Activated CD4-positive, alpha-beta memory T cell treated with anti-CD3 and anti-CD28 coated beads, Interleukin-2, amount 10 ng/mL, durations not matched to agents 7 days and 5 days (primary cell): ENCODE measurements at places on chromosomes 1 and 21. TPM values are rescaled to one million over a fixed set of nuclear protein-coding genes. Genes with fewer than 3 reads are reported as not detected.

Gene CDC14A
- total RNA-seq: 44.9 TPM

Gene KRTCAP2
- 224 TPM for total RNA-seq

Gene UBXN10
- 1.7 TPM for total RNA-seq

- H3K4me3 ChIP-seq: no peak overlapping the region
- DNase-seq: no peak
Measured at GRCh38 chr1:8506995-8507615, 189.2 kb downstream of the SLC45A1 start.

- peaks cover 39% of the 10 kb centered on the region for H3K36me3 ChIP-seq
- H3K27ac ChIP-seq: no peak overlapping the region
- no peak for DNase-seq
- H3K4me3 ChIP-seq: no peak overlapping the region
- peaks cover 58% of the 10 kb centered on the region for H3K4me1 ChIP-seq
Measured at GRCh38 chr1:160658162-160658813, 11.4 kb upstream of the SLAMF1 start.

DNA sequence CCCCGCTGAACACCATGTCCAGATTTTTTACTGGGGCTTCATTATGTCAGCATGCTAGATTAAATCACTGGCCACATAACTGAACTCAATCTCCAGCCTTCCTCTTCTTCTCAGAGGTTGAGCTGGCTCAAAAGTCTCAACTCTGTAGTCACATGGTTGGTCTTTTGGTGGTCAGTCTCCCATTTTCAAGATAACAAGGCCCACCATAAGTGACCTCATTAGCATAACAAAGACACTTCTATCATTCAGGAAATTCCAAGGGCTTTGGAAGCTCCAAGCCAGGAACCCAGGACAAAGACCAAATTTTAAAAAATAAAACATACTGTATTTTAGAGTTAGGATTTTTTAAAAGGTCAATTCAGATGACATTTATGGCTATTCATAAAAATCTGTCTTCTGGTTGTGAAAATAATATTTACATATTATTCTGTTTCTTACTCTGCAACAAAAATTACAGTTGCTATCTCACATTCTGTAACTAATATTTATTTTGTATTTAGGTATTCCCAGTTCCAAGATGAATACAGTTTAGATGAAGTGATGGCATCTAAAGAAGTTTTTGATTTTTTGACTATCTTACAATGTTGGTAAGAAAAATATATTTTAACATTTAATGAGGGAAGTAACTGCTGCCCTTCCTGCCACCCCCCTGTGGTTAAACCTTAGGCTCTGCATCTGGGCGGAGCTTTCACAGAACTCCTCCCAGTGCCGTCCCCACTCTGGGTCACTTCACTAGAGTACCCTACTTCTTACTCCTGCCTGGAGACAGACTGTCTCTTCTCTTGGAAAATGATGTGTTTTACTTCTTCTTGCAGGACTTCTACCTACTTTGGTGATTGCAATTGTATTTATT, 49.3 kb downstream of the SCP2 start:
- H3K27me3 ChIP-seq: no peaks in the 10 kb centered on the region
- H3K4me3 ChIP-seq: no peak overlapping the region
- DNase-seq: no peak

GRCh38 chr1:47984175-47984789, 12.9 kb downstream of the TRABD2B start:
- H3K4me3 ChIP-seq: no peak overlapping the region
- DNase-seq: no peak
- H3K4me1 ChIP-seq: no peaks in the 10 kb centered on the region
- H3K36me3 ChIP-seq: no peaks in the 10 kb centered on the region
- no peak overlapping the region for H3K27ac ChIP-seq
- H3K27me3 ChIP-seq: peaks cover 42% of the 10 kb centered on the region

DNA sequence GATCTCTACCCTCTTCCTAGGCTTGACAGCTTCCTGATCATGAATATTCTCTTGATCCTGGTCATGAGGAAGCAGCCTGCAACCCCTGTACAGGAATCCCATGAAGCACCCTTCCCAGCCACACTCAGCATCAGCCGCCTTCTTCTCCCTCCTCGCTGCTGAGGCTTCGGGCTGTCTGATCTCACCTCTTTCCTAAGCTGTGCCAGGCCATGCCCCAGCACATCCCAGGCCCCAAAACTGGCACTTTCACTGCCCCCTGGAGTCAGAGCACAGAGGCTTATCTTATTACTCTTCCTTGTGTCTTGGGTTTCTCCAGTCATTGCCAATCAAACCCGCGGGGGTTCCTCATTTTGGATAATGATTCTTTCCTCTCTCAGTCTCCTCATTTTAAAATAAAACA, 259.5 kb downstream of the RGS7 start:
- H3K27me3 ChIP-seq: no peaks in the 10 kb centered on the region
- no peak overlapping the region for H3K4me3 ChIP-seq
- H3K27ac ChIP-seq: no peak overlapping the region

GRCh38 chr1:197198911-197199310, 52.4 kb upstream of the ASPM start:
- no peak overlapping the region for H3K4me3 ChIP-seq
- no peak for DNase-seq
- H3K4me1 ChIP-seq: peaks cover 64% of the 10 kb centered on the region
- no peak overlapping the region for H3K27ac ChIP-seq
- H3K27me3 ChIP-seq: no peaks in the 10 kb centered on the region
- H3K36me3 ChIP-seq: peaks cover 18% of the 10 kb centered on the region

DNA sequence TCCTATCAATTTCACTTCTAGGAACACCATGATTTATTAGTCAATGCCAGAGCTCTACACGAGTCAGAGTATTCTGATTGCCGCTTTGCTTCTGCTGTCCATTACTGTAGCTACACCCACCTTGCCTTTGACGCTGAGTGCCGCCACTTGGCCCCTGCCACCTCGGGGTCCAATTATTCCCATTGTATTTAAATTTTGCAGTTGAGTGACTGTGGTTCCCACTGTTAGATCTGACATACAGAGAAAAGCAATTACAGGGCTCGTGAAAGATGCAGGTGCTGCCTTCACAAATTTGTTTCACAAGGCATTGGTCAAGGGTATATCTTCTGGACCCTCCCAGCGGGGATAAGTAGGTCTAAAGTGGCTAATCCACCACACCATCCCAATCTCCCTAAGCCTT, 428.9 kb downstream of the SIPA1L2 start:
- H3K36me3 ChIP-seq: no peaks in the 10 kb centered on the region
- no peaks in the 10 kb centered on the region for H3K4me1 ChIP-seq
- DNase-seq: no peak
- no peak overlapping the region for H3K27ac ChIP-seq
- no peak overlapping the region for H3K4me3 ChIP-seq
- H3K27me3 ChIP-seq: no peaks in the 10 kb centered on the region

DNA sequence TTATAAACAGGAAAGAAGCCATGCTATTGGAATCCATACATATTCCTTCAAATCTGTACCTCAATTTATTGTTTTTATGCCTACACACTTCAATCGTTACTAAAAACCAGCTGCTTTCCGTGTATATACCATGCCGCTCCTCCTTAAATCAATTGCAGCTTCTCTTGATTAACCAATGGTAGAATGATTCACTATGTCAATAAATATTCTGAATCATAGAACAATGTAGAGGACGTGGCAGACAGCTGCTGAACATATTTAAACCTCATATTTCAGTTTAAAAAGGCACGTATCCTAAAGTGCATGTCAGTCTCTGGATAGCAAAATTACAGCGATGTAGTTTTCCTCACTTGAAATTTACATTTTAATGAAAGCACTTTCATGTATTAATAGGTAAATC, 100.4 kb downstream of the MRPL39 start:
- peaks cover 43% of the 10 kb centered on the region for H3K4me1 ChIP-seq
- no peak overlapping the region for H3K4me3 ChIP-seq
- no peak for DNase-seq
- peaks cover 9% of the 10 kb centered on the region for H3K36me3 ChIP-seq
- no peak overlapping the region for H3K27ac ChIP-seq

- no peaks in the 10 kb centered on the region for H3K27me3 ChIP-seq
- H3K27ac ChIP-seq: no peak overlapping the region
- no peak overlapping the region for H3K4me3 ChIP-seq
- H3K36me3 ChIP-seq: no peaks in the 10 kb centered on the region
Measured at GRCh38 chr1:192284927-192285326, 31.9 kb upstream of the RGS21 start.

DNA sequence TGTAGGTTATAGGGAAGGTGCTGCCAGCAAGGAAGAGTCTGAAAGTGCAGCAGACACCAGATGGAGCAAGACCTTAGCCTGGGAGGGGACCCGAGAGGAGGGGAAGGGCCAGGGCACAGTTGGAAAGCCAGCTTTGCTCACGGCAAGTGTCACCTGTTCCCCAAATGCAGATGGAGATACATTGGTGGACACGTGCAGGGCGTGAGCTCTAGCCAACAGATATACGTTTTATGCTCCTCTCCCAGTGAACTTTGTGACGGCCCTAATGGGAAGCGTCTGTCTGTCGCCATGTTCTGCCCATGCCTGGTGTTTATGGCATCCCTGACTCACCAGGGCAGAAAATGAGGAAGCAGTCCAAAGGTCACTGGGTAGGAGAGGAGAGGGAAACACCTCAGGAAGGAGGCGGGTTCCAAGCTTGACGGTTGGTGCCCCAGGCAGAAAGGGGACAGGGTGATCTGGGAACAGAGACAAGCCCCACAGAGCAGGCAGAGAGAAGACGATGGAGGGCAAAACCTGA, 7.6 kb downstream of the GPA33 start:
- H3K4me3 ChIP-seq: no peak overlapping the region
- no peak overlapping the region for H3K27ac ChIP-seq
- DNase-seq: no peak
- H3K4me1 ChIP-seq: no peaks in the 10 kb centered on the region
- H3K27me3 ChIP-seq: peaks cover 9% of the 10 kb centered on the region

- H3K36me3 ChIP-seq: peaks cover 3% of the 10 kb centered on the region
- DNase-seq: no peak
- no peak overlapping the region for H3K4me3 ChIP-seq
- no peaks in the 10 kb centered on the region for H3K27me3 ChIP-seq
Measured at GRCh38 chr1:58539553-58539952, 7.0 kb downstream of the OMA1 start.

DNA sequence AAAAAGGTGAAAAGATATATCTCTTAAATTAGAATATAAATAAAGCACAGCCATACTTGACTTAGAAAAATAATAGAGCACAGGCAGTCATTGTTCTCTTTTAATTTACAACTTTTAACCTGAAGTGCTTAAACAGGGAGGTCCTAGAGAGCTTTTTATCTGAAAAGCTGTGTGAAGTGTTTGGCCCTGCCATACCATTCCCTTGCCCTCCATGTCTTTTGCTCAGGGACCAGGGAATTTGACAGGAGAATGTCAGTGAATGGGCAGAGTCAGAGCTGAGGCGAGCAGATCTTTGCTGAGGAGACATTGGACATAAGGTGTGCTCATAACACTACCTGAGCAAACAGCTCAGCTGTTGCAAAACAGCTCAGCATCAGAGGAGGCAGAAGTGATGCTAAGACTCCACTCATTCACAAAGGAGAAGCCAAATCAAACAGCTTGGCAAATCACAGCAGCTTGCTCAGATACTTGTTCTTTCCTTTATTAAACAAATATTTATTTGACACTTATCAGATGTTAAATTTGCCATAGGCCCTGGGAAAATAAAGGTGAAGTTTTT, 14.9 kb upstream of the MGST3 start:
- no peaks in the 10 kb centered on the region for H3K36me3 ChIP-seq
- H3K4me1 ChIP-seq: no peaks in the 10 kb centered on the region
- no peak overlapping the region for H3K4me3 ChIP-seq
- no peak overlapping the region for H3K27ac ChIP-seq

GRCh38 chr1:192654591-192655251, 18.8 kb downstream of the RGS13 start:
- H3K36me3 ChIP-seq: no peaks in the 10 kb centered on the region
- H3K4me1 ChIP-seq: peaks cover 4% of the 10 kb centered on the region
- H3K27me3 ChIP-seq: peaks cover 5% of the 10 kb centered on the region
- no peak overlapping the region for H3K27ac ChIP-seq

DNA sequence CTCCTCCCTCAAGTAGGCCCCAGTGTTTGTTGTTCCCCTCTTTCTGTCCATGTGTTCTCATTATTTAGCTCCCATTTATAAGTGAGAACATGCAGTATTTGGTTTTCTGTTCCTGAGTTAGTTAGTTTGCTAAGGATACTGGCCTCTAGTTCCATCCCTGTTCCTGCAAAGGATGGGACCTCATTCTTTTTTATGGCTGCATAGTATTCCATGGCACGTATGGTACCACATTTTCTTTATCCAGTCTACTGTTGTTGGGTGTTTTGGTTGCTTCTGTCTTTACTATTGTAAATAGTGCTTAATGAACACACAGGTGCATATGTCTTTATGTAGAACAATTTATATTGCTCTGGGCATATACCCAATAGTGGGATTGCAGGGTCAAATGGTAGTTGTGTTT, 232.9 kb downstream of the TPR start:
- DNase-seq: no peak
- H3K4me3 ChIP-seq: no peak overlapping the region
- no peak overlapping the region for H3K27ac ChIP-seq
- no peaks in the 10 kb centered on the region for H3K36me3 ChIP-seq
- no peaks in the 10 kb centered on the region for H3K27me3 ChIP-seq

DNA sequence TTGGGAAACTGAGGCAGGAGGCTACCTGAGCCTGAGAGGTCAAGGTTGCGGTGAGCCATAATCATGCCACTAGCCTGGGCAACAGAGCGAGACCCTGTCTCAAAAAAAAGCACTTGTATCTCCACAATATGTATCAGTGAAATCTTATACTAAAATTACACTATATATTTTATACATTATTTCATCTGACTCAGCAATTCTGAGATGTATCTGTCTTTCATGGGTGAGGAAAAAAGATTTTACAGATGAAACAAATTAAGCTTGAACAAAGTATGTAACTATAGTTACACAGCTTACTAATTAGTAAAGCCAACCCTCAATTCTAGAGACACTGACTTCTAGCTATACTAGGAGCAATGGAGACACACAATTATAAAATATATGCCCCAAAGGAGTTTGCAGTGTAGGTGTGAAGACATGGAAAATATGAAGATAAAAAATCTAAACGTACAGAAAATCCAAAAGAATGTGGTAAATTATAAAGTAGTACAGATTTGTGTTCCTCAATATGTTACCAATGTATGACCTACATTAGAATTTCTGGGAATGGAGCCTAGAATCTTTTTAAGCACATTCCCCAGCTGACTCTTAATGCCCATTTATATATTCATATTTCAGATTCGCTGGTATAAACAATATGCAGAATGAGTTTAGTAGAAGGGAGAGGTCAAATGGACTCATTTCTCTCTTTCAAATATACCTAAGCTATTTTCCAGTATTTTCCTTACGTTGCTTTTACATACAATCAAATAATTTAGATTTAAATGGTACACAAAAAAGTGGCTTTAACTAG, 14.6 kb downstream of the GTF2B start:
- no peak overlapping the region for H3K27ac ChIP-seq
- H3K4me3 ChIP-seq: no peak overlapping the region
- no peaks in the 10 kb centered on the region for H3K27me3 ChIP-seq
- peaks cover 18% of the 10 kb centered on the region for H3K4me1 ChIP-seq

DNA sequence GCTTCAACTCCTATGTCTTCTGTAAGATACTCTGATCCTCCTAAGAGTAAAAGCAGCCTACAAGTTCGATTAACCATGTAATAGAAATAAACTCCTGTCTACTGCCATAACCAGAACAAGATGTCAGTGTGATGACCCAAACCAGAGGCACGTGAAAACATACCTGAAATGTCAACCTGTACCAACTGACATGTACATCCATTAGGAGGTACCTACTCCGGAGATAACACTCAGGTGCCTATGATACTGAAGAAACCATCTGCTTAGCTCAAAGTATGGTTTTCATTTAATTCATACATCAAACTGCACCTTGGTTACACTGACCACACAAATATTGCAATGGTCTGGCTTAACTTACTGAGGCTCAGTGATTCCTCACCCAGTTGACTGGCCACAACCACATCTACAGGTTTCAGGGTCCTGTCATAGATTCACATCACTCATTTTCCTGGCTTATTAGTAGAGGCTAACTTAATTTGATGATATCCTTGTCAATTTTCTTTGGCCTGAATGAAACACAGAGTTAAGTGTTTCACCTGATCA, 4.4 kb downstream of the ITPKB start:
- no peak for DNase-seq
- peaks cover 72% of the 10 kb centered on the region for H3K36me3 ChIP-seq
- peak overlapping the region; percentile 36 for H3K27ac ChIP-seq
- H3K4me1 ChIP-seq: peaks cover 72% of the 10 kb centered on the region
